Tibial nerve (tissue), 4 donors: ENCODE measurements at places on chromosomes 3 and 15.
A peak's percentile ranks its signal among the peaks of the same experiment; 100 is the strongest.

- DNase-seq: no peak
- no peaks in the 10 kb centered on the region for H3K4me1 ChIP-seq
- no peak overlapping the region for H3K4me3 ChIP-seq
- no peaks in the 10 kb centered on the region for H3K27me3 ChIP-seq
- no peaks in the 10 kb centered on the region for H3K36me3 ChIP-seq
These were observed 218.2 kb downstream of the P3H2 start for GRCh38 chr3:189902230-189903186.

DNA sequence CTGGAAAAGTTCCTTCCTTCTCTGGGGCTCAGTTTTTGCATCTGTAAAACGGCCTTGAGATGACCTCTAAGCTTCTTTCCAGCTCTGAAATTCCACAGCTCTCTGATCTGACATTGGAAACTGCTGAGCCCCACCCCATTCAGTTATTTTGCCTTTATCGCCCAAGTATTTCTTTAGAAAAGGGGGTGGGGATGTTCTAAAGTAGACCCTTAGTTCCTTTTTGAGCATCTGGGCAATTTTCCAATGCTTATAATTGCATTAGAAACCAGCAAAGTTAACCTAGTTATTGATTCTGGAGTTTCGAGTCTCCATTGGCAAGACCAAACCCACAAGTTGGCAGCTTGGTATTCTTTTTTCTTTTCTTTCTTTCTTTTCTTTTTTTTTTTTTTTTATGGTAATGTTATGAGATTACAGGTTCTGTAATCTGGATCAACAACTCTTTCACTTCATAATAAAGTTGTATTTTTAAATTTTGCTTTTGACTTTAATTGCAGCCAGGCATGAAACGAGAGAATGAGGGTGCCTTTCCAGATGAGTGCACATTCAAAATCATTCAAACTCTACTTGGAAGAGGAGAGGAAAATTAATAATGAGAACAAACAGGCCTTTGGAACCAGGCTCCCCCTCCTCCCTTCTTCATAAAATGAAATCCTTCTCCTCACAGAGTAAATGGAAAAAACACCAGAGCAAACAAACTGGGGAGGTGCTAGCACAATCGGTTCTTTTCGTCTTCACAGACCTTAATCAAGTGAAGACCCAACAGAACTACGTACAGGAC, 76.8 kb upstream of the LRIG1 start:
- H3K27me3 ChIP-seq: no peaks in the 10 kb centered on the region
- no peak for DNase-seq
- no peak overlapping the region for H3K4me3 ChIP-seq
- H3K4me1 ChIP-seq: peaks cover 23% of the 10 kb centered on the region

- H3K4me3 ChIP-seq: no peak overlapping the region
- H3K27me3 ChIP-seq: no peaks in the 10 kb centered on the region
- no peaks in the 10 kb centered on the region for H3K4me1 ChIP-seq
- H3K27ac ChIP-seq: no peak overlapping the region
- no peaks in the 10 kb centered on the region for H3K36me3 ChIP-seq
These were observed 9.1 kb upstream of the SNRPN start for GRCh38 chr15:24945711-24946110.

DNA sequence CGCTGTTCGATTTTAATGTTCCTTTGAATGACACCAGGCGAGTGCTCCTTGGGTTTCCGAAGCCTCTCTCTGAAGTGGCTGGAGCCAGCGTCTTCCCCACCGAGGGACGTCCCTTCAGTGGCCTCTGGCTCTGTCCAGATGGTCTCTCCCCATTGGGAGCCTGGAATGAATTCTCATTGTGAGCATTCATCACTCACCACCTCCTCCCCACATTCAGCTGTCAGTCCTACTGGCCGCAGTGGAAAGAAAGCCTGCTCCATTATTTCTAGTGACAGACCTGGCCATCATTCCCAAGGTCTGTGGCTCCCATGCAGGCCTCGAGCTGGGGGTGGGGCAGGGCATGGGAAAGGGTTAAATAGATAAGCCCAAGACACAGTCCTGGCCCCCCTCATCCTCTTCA, 35.2 kb downstream of the ZNF710 start:
- H3K36me3 ChIP-seq: no peaks in the 10 kb centered on the region
- peak overlapping the region; percentile 65 for H3K27ac ChIP-seq
- H3K4me3 ChIP-seq: no peak overlapping the region
- DNase-seq: no peak

GRCh38 chr3:38805004-38805403, 11.0 kb downstream of the SCN10A start:
- DNase-seq: no peak
- H3K27me3 ChIP-seq: no peaks in the 10 kb centered on the region
- no peak overlapping the region for H3K4me3 ChIP-seq
- no peaks in the 10 kb centered on the region for H3K4me1 ChIP-seq
- H3K27ac ChIP-seq: no peak overlapping the region

DNA sequence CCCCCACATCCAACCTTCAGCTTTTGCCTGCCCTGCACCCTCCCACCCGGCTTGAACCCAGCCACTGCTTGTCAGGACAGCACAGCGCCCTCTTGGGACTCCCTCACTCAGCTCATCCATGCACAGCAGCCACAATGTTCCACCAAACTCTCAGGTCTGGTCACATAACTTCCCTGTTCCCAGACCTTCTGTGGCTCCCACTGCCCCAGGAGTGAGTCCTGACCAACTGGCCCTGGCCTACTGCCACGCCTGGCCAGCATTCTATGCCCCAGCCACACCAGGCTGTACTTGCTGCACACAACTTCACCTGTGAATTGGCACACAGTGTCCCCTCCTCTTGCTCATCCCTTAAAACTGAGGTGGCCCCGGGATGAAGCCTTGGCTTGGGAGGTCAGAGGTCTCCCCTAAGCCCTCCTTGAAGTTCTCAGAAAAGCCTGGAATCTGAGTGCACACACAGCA, 21.0 kb downstream of the PLXNB1 start:
- H3K4me1 ChIP-seq: no peaks in the 10 kb centered on the region
- H3K4me3 ChIP-seq: no peak overlapping the region
- no peaks in the 10 kb centered on the region for H3K27me3 ChIP-seq
- peak; percentile 4 for DNase-seq
- peaks cover 100% of the 10 kb centered on the region for H3K36me3 ChIP-seq
- no peak overlapping the region for H3K27ac ChIP-seq

GRCh38 chr15:63408524-63408923, 26.9 kb upstream of the CA12 start:
- no peak overlapping the region for H3K4me3 ChIP-seq
- H3K4me1 ChIP-seq: no peaks in the 10 kb centered on the region
- H3K36me3 ChIP-seq: no peaks in the 10 kb centered on the region

- H3K4me1 ChIP-seq: no peaks in the 10 kb centered on the region
- H3K27ac ChIP-seq: no peak overlapping the region
- H3K27me3 ChIP-seq: no peaks in the 10 kb centered on the region
- no peaks in the 10 kb centered on the region for H3K36me3 ChIP-seq
- DNase-seq: no peak
These were observed 73.1 kb downstream of the RAB11A start for GRCh38 chr15:65942436-65942835.
